ENCODE measurements at places on chromosomes 12 and 14.

DNA sequence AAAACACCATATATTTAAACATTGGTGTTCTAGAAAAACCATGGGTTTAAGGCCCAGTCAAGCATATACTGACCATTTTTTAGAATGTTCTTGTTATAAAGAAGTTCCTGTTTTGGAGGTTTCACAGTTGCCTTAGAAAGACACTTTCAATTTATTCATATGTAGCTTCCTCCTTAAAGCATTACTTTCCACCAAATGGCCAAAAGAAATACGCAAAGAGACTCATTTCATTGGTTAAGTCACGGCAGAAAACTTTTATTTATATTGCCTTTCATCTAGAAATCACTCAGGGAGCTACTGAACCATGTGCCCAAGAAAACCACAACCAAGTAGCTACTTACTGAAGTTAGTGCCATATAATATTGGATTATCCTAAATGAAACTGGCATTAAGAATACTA, 40.0 kb downstream of the MYBPC1 start:
- no peak for DNase-seq

GRCh38 chr14:101098641-101099040, 195.1 kb upstream of the RTL1 start:
- no peak for DNase-seq

- no peak for DNase-seq
Observed at GRCh38 chr12:118017926-118018325, 1.4 kb downstream of the RFC5 start.

DNA sequence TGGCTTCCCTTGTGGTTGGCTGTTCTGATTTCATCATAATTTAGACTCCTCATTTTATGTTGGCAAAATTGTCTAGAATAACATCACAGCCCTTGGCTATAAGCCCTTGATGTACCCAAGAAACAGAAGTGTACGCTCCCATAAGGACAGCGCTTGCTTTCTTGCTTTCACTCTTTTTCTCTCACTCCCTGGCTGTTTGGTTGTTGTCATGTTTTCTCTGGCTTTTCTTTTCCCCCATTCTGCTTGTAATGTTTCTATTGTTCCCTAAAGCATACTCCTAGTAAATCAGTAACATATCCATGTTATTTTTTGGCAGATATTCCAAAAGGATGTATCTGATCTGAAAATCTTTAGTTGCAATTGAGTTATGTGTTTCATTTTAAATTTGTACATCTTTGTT, 530.5 kb downstream of the NOVA1 start:
- DNase-seq = no peak

GRCh38 chr12:132517013-132517739, 27.2 kb downstream of the FBRSL1 start:
- no peak for DNase-seq

- DNase-seq = no peak
Observed at GRCh38 chr14:38419579-38419978, 163.7 kb upstream of the CLEC14A start.

Measured in NCI-H1694 (cell line).